ENCODE measurements at places on chromosomes 12 and 14.
A peak's percentile ranks its signal among the peaks of the same experiment; 100 is the strongest.

- DNase-seq = no peak
Observed at GRCh38 chr12:109131154-109132050, 15.0 kb downstream of the ACACB start.

DNA sequence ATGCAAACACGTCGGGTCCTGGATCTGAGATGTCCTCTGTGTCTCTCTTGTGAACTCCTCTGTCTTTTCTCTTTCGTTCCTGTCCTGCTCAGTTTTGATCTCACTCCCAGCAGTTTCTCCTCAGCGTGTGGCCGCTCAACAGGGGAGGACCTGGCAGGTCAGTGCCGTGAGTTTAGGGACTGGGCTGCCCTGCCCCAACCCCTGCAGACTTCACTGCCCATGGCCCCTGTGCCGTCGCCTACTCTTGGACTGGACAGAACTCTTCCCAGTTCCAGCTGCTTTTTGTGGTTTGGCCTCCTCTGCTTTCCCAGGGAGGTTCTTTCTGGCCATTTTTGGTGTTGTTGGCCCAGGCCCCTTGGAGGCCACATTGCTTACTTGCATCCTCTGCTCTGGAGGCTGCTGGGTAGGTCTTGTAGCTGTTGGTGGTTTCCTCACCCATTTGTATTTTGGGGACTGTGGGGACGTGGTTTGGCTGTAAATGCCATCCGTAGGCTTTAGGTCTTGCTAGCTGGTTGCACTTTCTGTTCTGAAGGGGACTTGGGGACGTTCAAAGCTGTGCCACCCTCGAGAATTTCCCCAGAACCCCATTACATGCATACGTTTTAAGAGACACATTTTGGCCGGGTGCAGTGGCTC is 20.0 kb upstream of the DNAH10 start:
- no peak for DNase-seq

GRCh38 chr12:116771651-116772050 is 33.5 kb downstream of the RNFT2 start:
- no peak for DNase-seq

DNA sequence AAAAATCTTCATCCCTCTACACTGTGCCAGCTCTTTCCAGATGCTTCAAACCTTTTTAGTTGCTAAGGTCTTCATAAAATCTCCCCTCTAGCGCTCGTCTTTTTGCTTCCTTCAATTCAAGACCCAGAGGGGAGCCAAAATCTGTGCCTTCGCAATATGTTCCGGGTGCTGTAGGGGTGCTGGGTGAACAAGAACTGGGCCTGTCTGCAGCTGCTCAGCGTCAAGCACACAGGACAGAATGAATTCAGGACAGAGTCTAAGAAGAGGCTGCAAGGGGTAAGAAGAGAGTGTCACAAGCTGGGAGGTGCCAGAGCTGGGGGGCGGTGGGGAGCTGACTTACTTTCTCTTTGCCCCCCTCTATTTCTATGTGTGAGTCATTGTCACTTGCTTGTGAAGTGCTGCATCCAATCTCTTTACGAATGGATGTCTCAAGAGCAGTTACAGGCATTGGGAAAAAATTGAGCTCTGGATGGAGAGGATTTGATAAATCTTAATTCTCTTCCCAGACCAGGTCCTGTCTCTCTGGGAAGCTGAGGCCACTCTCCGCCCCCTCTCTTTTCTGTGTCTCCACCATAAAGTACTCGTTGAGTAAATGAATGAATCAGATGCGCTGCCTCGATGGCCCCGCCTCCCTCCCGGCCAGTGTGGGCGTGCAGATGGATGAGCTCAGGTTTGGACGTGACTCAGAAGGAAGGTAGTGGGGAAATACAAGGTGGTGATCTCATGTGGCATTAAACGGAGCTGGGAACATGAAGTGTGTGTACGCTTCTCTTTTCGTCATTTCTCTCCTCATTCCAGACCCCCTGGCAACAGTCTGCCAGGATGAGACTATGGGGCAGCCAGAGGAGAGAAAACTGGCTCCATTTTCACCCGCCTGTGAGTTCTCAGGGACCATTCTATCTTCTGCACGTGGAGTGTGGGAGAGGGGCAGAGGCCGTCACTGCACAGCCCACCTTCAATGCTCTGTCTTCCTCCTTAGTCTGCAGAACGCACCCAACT is 91.3 kb downstream of the TSPAN9 start:
- DNase-seq = peak; percentile 71

DNA sequence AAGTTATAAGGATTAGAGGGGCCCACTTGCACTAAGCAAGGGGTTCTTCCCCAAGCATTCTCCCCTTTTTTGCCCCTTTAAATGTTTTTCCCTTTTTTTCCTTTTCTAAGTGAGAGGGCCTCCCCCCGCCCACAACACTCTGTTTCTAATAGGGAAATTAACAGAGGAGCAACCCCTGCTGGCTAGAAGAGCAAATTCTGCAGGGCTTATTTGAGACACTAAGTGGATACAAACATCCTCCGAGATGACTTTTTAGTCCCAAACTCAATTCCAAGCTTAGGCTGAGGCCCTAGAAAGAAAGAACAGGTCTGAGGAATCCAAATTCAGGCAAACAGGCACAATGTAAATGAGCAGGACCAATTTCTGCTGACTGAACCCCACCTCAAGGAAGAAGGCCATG is 138.9 kb downstream of the GPR65 start:
- DNase-seq = no peak

DNA sequence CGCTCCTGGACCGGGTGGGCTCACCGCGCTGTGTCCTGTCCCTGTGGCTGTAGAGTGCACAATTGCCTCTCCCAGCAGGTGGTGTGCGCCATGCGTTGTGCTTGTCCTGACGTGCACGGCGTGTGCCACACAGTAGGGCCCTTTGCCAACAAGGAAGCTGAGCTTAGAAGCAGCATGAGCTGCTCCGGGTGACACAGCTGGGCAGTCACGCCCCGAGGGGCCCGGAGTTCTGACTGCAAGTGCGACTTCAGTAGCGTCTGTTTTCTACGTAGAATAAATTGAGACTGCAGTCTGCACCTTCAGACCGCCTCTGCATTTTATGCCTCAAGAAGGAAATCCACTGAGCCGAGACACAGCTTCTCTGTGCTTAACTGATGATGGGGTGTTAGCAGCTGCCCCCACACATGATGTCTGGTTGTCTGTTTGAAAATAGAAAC is 81.6 kb downstream of the ADGRD1 start:
- DNase-seq = no peak

- DNase-seq = no peak
Observed at GRCh38 chr14:54169254-54169924, 212.8 kb upstream of the BMP4 start.

- DNase-seq = no peak
Observed at GRCh38 chr12:106049546-106049945, 89.2 kb downstream of the NUAK1 start.

- no peak for DNase-seq
Observed at GRCh38 chr14:70857496-70857890, 48.2 kb upstream of the MAP3K9 start.

- no peak for DNase-seq
Observed at GRCh38 chr12:130073721-130074120, 88.5 kb upstream of the FZD10 start.

DNA sequence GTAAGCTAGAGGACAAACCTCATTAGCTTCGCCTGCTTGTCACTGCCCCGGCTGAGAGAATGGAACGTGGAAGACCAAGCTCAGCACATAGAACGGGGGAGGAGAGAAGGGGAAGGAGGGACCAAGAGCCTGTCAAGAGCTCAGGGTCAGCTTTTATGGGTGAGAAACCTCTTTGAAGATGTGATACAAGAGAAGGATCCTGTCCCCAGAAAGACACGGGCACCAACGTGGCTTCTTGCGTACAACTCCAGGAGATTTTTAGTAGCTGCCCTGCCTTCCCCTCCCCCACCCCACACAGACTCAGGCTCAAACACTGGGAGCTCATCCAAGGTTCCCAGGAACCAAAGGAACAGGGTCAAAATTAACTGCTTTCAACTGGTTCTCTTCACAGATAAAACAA is 34.7 kb downstream of the APPL2 start:
- no peak for DNase-seq

DNA sequence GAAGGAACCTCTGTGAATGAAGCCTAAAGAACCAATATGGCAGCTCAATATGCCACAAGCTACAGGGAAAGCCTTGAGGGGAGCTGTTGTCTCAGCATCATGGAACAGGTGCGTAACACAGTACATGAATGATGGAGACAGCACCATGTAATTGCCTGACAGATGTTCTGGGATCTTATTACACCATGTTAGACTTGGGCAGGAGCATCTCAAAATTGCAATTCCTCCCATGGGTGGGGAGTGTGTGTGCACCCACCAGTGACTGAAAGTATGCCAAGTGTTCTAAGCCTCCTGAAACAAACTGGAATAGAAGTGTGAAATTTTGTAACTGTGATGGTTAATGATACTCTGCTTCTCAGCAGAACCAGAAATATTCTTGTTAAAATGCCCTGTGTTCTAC is 151.0 kb upstream of the SRRM4 start:
- no peak for DNase-seq

- DNase-seq = no peak
Observed at GRCh38 chr12:104591257-104591885, 134.6 kb downstream of the CHST11 start.

DNA sequence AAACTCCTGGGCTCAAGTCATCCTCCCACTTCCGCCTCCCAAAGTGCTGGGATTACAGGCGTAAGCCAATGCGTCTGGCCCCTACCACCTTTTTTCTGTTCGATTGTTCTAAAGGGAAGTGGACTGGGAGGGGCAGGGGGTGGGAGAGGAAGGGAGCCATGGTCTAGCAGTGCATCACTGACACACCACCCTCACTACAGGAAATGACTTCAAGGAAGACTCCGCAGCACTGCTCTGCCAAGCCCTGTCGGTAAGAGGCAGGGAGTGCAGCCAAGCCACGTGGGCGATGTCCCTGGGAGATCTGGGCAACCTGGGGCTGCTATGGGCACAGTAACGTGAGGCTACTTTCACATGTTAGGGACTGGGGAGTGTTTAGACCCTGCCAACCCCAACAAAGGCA is 18.0 kb downstream of the LRRC74A start:
- DNase-seq = no peak

DNA sequence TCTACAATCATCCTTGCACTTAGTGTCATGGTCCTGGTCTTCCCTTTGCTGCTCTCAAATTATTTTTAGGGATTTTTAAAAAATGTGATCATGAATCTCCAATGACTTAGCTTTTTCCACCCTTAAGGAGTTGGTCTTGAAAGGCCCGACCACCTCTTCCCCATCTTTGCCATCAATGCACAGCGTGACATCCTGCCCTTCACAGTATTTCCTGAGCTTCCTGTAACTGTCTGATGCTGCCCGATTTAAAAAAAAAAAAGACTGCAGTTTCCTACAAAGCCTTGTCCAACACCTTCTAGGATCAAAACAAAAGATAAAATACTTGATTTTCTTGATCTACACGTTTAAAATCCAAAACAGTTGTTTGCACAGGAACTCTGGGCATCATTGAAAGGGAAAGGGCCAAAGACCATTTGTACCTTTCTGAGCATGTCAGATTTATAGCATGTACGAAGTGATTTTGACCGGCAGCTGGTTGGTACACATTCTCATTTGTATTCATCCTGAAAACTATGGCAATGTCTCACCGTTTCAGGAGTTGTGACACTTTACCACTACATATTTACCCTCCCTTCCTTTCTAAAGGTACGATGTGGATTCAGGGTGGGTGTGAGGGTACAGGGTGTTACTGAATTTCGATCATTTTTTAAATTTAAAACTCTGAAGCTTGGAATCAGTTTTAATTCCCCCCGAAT is 7.4 kb upstream of the ELK3 start:
- no peak for DNase-seq

DNA sequence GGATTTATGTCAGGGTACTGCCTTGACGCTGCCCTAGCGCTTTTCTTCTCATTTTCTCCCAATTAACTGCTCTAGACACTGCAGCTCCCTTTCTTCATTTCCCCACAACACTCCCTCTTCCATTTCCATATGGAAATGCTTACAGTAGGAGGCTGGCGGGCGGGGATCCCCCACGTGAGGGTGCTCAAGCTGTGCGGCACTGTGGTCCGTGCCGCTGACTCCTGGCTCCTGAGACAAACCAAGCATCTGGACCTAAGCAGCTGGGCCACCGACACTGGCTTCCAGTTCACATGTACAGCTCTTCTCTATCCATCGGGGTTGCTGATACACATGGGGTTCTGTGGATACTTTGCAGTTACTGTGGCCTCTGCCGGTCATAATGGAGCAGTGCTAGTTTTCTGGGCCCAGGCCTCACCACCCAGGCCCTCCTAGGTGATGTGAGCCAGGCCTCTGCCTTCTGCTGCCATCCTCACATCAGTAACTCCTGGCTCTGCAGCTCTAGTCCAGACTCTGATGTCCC is 20.2 kb downstream of the TCHP start:
- DNase-seq = no peak

- no peak for DNase-seq
Observed at GRCh38 chr12:117789195-117789912, 179.4 kb downstream of the KSR2 start.

- DNase-seq = no peak
Observed at GRCh38 chr12:72313806-72314205, 41.6 kb downstream of the TRHDE start.

- DNase-seq = no peak
Observed at GRCh38 chr12:124609041-124609989, 41.9 kb upstream of the NCOR2 start.

DNA sequence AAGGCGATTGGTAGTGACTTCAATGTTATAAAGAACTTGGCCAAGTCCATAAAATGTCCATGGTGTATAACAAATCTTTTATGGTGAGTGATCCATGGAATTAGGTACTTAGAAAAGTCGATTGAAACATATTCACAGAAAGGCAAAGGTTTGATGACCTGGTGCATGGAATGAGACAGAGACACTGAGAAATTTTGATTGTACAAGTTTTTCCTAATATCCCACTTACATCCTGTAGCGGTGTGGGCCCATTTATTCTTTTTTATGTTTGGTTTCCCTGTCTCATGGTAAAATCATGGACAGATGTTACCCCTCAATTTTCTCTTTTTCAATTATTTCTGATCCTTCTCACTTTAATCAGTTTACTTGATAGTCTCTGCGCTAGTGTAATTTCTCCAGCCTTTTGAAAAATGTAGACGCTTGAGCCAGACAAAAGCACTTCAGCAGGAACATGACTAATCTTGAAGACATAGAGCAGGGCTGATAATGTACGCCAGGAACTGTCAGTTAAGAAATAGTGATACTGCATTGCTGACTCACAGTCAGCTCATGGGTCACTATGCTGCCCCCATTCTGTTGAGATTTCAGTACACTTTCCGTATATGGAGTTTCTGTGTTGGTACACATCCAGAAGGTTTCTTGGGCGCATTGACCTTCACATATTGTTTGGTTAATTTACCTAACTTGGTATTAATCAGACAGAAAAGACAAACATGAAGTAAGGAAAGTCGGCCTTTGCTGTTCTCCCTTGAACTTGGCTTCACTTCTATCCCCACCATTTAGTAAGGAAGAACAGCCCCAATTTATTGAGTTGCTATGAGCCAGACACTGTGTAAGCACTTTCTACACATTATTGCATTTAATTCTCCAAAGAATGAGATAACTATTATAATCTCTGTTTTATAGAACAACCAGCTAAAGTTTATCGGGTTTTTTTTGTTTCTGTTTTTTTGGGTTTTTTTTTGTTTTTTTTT is 841.7 kb downstream of the DIO2 start:
- DNase-seq = peak; percentile 52

DNA sequence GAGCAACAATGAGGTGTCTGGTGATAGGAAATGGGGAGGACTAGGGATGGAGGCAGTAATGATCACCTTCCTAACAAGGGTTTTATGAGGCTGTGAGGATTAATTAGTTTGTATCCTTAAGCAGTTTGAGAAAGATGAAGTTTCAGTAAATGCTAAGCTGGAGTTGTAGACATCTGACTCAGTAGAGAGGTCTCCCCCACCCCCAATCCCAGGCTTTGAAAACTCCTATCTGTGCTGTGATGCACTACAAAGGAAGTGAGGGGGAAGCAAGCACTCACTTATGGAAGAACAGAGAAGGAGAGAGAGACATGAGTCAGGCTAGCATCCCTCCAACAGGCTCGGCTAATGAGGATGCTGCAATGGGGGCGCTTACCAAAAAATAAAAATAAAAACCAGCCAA is 5.5 kb upstream of the BCL11B start:
- DNase-seq = no peak
